ENCODE measurements at places on chromosomes 6 and 20.
A peak's percentile ranks its signal among the peaks of the same experiment; 100 is the strongest.

DNA sequence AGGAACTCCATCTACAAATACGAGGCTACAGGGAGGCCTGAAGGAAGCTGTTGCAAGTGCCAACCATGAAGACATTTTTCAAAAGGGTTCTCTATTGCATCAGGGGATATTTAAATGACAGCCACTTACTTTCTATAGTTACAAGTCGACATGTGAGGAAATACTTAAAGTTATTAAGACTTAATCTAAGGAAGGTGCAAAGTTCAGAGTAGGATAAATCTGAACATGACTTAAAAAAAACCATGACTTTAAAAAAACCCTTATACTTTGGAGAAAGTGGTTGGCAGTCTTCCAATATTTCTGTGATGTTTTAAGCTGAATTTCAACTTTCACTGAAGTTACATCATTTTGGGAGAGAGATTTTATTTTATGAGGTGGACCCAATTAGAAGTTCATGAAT lies 56.3 kb upstream of the EMILIN3 start:
- no peak for DNase-seq

- DNase-seq = no peak
Observed at GRCh38 chr20:21435576-21435975, 38.2 kb upstream of the NKX2-4 start.

GRCh38 chr6:11830105-11830504 lies 51.5 kb upstream of the ADTRP start:
- DNase-seq = no peak

GRCh38 chr20:33667676-33668465 lies 1.1 kb downstream of the ACTL10 start:
- no peak for DNase-seq

GRCh38 chr6:119501798-119502483 lies 152.4 kb upstream of the MAN1A1 start:
- DNase-seq = no peak

- no peak for DNase-seq
Observed at GRCh38 chr20:58599966-58600365, 51.1 kb upstream of the STX16 start.

DNA sequence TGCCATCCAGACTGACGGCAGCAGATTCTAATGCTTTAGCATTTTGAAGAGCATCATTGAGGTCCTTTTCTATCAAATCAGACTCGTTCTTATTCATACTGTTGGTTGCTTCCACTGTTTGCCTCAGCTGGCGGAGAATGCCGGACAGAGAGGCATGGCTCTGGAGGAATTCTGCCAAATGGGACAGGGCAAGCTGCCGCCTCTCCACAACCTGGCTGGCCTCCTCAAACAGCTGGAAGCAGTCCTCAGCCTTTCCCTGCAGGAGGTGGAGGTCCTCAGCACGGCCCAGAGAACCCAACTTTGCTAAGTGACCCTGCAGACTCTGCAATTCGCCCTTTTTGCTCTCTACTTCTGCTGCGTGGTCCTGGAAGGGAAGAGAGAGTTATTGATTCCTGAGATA lies 220.5 kb downstream of the SYNE1 start:
- no peak for DNase-seq

GRCh38 chr20:7038029-7038428 lies 270.5 kb downstream of the BMP2 start:
- DNase-seq = no peak

DNA sequence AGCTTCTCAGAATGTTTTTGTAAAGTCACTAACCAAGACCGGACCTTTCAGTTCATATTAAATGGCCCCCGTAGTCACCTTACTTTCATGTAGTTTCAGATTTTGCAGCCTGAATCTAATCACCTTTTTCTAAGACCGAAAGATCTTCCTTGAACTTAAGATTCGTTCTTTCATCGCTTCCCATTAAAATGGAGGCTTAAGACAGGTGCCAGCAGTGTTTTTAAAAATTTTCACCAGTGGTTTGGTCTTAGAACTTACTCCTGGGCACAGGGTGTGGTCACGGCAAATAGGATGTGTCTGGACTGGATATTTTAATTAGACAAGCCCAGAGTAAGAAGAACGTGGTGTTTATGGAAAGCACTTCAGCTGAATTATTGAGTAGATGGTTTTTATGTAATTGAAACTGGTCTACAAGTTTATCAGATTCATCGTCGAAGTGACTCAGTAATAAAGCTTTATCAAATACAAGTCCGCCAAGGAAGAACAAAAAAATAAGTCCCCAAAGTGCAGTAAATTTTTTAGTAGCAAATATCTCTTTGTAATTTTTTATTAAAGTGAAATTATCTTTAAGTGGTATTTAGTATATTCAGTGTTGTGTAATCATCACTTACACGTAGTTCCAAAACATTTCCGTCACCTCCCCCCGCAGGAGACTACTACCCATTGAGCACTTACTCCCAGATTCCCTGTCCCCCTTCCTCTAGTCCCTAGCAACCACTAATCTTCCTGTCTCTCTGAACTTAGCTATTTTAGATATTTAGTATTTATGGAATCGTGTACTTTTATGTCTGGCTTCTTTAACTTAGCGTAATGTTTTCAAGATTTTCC lies 868 bp downstream of the SRSF3 start:
- DNase-seq = no peak

- peak; percentile 37 for DNase-seq
Observed at GRCh38 chr6:157974341-157974894, 7.2 kb upstream of the SYNJ2 start.

DNA sequence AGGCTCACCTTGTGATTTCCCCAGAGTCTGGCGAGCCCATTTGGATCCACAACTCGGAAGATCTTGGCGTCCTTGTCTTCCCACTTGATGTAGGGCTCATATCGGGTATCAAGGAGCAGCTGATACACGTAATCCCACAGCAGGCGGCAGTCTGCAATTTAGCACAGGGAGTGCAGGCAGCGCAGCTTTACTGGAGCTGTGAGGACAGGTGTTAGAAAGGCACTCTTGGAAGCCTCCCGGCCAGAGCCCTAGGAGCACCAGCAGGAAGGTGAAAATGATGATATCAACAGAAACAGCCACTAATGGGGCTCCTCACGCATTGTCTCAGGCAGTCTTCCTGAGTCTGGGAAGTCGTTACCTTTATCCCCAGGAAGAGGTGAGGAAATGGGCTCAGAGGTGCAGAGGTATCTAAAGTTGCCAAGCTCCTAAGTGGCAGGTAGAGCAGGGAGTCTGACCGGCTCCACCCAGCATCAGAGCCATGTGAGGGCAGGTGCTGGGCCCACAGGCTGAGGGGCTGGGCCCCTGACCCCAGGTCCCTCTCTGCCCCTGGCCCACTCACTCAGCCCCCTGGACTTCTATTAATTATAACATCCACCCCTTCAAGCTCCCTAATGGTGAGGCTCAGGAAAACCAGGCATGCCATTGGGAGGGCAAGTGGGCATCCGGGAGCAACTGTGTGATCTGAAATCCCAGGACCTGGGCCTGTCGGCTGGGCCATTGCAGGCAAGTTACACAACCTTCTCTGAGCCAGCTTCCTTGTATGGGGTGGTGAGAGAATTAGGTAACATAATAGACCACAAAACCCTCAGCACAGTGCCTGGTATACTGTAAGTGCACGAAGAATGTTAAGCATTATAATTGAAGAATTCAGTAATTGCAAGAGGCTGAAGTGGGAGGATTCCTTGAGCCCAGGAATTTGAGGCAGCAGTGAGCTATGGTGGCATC lies 18.3 kb downstream of the ETV7 start:
- DNase-seq = peak; percentile 78

- no peak for DNase-seq
Observed at GRCh38 chr6:32973144-32974015, 5.0 kb downstream of the BRD2 start.

- DNase-seq = no peak
Observed at GRCh38 chr6:111033628-111034289, 51.9 kb downstream of the RPF2 start.

DNA sequence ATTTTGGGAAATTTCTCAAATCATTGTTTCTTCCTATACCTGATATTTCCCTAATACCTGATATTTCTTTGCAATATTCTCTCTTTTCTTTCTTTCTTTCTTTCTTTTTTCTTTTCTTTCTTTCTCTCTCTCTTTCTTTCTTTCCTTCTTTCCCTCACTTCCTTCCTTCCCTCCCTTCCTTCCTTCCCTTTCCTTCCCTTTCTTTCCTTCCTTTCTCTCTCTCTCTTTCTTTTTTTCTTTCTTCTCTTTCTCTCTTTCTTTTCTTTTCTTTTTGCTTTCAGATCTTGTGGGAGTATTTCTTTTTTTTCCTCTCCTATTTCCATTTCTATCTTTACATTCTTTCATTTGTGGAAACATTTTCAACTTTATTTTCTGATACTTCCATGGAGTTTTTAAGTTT lies 76.1 kb upstream of the ANKEF1 start:
- no peak for DNase-seq

DNA sequence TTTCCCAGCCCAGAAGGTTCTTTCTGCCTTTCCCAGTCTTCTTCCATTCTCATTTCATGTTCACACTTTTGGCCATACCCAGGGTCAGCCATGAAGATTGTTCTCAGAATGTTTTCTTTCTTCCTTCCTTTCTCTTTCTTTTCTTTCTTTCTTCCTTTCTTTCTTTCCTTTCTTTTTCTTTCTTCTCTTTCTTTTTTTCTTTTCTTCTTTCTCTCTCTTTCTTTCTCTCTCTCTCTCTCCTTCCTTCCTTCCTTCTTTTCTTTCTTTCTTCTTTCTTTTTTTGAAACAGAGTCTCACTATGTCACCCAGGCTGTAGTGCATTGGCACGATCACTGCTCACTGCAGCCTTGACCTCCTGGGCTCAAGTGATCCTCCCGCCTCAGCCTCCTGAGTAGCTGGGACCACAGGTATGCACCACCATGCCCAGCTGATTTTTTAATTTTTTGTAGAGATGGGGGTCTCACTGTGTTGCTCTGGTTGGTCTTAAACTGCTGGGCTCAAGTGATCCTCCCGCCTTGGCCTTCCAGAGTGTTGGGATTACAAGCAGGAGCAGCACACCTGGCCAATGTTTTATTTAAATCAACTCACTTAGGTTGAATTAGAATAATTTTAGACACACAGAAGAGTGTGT lies 13.1 kb upstream of the FAM110A start:
- DNase-seq = no peak

DNA sequence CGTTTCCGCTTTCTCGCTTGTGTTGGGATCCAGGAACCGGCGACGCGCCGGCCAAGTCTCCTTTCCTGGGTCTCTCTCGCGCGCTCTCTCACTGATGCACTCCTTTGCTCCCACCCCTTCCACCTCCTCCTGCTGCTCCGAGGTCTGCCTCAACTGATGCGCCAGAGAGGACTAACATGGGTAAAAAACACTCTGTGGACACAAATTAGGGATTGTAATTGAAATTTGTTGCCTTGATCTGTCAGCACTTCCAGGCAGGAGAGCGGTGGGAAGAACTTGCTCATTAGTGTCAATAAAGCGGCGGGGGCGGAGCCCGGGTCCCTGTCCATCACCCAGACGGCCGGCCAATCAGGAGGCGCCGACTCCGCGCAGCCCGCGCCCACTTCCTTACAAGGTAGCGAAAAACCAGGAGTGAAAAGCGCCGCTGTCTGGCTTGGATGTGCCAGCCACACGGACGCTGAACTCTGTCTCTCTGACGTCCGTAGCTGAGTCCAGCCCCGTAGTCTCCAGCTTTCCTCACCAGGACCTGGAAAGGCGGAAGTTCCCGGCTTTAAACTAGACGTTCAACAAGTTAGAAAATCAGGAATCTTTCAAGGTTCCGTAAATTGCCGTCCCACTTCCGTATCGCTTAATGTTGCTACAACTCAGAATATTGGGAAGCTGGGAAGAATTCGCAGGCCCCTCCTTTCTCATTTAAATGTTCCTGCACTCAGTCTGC lies at the start of gene TBX18:
TSS of gene TBX18 (minus strand) at position 267 of the 718 bp plus-strand sequence. CDS start 417 bp downstream, outside the sequence.
- DNase-seq = peak; percentile 96

GRCh38 chr20:61806314-61806713 lies 259.4 kb downstream of the TAF4 start:
- no peak for DNase-seq

- no peak for DNase-seq
Observed at GRCh38 chr6:167467793-167468431, 143.0 kb downstream of the TTLL2 start.

- no peak for DNase-seq
Observed at GRCh38 chr20:61529354-61529753, 277.3 kb downstream of the CDH4 start.

DNA sequence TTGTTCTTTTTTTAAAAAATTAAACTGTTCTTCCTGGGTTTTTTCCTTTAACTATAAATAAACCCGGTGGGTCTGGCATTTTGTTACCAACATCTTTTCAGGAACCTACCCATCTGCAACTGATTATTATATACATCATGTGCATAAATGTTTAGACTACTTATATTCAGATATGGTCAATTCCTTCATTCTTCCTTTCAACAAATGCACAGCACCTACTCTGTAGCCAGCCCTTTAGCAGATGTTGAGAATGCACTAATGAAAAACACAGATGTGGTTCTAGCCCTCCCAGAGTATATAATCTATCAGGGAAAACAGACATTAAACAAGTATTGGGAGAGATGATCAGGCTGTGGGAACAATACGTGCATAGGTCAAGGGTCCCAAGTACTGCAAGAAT lies 237.1 kb downstream of the UST start:
- DNase-seq = peak; percentile 60

GRCh38 chr6:169224716-169225115 lies 28.9 kb downstream of the THBS2 start:
- DNase-seq = no peak

DNA sequence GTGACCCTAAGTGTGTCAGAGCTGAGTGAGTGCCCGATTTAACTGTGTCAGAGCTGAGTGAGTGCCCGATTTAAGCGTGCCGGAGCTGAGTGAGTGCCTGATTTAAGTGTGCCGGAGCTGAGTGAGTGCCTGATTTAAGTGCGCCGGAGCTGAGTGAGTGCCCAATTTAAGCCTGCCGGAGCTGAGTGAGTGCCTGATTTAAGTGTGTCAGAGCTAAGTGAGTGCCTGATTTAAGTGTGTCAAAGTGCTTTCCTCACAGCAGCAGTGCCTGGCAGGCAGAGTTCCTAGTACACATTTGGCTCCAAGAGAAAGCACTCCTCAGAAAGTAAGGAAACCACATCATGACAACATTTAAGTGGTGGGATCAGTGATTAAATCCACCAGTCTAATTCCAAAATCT lies 13.2 kb downstream of the SERAC1 start:
- no peak for DNase-seq

DNA sequence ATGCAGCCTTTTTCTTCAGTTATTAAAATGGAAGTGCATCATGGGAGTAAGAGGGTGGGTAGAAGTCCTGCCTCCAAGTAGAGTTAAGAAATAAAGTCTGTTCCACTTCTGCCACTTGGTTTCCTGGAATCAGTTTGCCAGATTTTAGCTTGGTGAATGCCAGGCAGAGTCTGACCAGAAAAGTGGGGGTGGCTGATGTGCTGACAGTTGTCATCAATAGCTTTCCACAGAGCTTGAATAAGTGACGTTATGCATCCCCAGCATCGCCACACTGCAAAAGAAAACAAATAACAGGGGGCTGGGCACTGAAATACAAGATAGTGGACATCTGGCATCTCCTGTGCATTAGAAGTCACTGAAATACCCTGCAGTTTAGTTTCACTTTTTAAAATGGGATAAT lies 30.8 kb upstream of the CEP162 start:
- DNase-seq = no peak

- DNase-seq = peak; percentile 25
Observed at GRCh38 chr20:58597249-58597891, 53.7 kb upstream of the STX16 start.

Data from fibroblast of skin of left biceps (primary cell).